Gastroesophageal sphincter (tissue), 4 donors: ENCODE measurements at places on chromosomes 11 and 22. TPM values are rescaled to one million over a fixed set of nuclear protein-coding genes. Genes with fewer than 3 reads are reported as not detected.

LRRC10B gene
- total RNA-seq, result 1.2 TPM

LUZP2 gene
- 0.17 TPM for total RNA-seq

DNA sequence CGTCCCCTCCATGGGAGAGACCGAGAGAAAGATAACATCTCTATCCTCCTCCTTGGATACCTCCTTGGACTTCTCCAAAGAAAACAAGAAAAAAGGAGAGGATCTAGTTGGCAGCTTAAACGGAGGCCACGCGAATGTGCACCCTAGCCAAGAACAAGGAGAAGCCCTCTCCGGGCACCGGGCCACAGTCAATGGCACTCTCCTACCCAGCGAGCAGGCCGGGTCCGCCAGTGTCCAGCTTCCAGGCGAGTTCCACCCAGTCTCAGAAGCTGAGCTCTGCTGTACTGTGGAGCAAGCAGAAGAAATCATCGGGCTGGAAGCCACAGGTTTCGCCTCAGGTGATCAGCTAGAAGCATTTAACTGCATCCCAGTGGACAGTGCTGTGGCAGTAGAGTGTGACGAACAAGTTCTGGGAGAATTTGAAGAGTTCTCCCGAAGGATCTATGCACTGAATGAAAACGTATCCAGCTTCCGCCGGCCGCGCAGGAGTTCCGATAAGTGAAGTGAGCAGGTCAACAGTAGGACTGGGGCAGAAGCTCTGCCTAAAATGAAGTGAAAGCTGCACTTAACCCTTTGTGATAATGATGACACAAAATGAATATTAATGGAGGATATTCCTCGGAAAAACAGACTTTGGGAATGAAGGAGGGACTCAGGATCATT, 65.3 kb downstream of the WNT11 start:
- H3K36me3 ChIP-seq, result no peaks in the 10 kb centered on the region
- H3K4me1 ChIP-seq, result no peaks in the 10 kb centered on the region
- H3K27me3 ChIP-seq, result no peaks in the 10 kb centered on the region
- no peak overlapping the region for H3K27ac ChIP-seq

DNA sequence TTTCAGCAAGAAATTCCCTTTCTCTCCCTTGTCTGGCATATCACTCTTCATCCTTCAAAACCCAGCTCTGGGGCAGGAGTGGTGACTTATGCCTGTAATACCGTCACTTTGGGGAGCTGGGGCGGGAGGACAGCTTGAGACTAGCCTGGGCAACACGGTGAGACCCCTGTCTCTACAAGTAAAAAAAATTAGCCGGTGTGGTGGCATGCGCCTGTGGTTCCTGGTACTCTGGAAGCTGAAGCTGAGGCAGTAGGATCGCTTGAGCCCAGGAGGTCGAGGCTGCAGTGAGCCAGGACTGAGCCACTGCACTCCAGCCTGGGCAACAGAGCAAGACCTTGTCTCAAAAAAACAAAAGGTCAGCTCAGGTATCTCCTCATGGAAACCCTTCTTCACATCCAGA, 1.4 kb upstream of the RCE1 start:
- H3K27me3 ChIP-seq, result no peaks in the 10 kb centered on the region
- peak overlapping the region; percentile 93 for H3K4me3 ChIP-seq
- no peak for ATAC-seq
- peaks cover 20% of the 10 kb centered on the region for H3K4me1 ChIP-seq
- H3K36me3 ChIP-seq, result peaks cover 41% of the 10 kb centered on the region

DNA sequence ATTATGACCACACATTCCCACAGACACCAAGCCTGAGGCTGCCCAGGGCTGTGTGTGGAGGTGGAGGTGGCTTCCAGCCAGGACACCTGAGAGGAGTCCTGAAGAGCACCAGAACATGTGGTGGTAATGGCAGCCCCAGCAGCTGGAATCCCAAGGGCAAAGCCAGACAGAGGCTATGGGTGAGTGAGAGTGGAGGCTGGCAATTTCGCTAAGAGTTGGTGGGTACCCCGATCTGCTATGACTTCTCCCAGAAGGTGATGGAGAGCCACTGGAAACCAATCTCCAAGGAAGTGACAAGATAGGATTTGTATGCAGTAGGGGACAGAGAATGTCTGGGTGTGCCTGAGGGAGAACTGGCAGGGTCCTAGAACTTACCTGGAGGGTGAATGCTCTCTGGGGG, 69.3 kb upstream of the CLTCL1 start:
- no peak for ATAC-seq
- H3K4me3 ChIP-seq, result no peak overlapping the region
- peaks cover 100% of the 10 kb centered on the region for H3K36me3 ChIP-seq
- H3K4me1 ChIP-seq, result no peaks in the 10 kb centered on the region
- H3K27ac ChIP-seq, result no peak overlapping the region

DNA sequence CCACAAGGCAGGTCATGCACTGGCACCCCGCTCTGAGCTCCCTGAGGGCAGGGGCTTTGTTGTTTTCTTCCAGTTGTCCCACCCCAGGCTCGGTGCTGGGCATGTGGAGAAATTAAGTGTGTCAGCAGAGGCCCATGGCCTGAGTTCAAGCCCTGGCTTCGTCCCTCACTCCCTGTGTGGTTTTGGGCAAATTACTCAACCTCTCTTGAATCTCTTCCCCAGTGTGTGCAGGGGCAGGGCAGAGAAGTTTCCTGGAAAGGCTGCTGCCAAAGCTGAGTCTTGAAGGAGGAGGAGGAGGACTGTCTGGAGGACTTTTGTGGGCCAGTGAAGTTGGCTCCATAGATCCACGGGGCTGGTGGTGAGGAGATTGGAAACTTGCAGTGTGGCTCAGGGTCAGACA, 138.1 kb upstream of the E2F8 start:
- ATAC-seq, result no peak
- H3K36me3 ChIP-seq, result no peaks in the 10 kb centered on the region
- no peak overlapping the region for H3K4me3 ChIP-seq
- H3K4me1 ChIP-seq, result no peaks in the 10 kb centered on the region
- no peak overlapping the region for H3K27ac ChIP-seq

- H3K27ac ChIP-seq, result no peak overlapping the region
- no peak overlapping the region for H3K4me3 ChIP-seq
- H3K4me1 ChIP-seq, result no peaks in the 10 kb centered on the region
- ATAC-seq, result no peak
- peaks cover 6% of the 10 kb centered on the region for H3K27me3 ChIP-seq
Observed at GRCh38 chr22:47918276-47918921, 1155.9 kb downstream of the TBC1D22A start.

DNA sequence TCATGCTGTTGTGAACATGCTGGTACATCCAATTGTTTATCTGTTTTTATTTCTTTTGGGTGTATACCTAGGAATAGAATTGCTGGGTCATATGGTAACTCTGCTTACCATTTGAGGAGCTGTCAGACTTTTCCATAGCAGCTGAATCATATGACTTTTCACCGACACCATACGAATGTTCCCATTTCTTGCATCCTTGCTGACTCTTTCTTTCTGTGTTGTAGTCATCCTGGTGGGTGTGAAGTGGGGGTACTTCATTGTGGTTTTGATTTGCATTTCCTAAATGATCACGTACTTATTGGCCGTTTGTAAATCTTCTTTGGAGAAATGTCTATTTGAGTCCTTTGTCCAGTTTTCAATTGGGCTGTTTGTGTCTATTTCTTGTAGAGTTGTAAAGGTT, 26.5 kb downstream of the ATXN10 start:
- H3K4me3 ChIP-seq, result no peak overlapping the region
- peaks cover 81% of the 10 kb centered on the region for H3K36me3 ChIP-seq
- H3K27ac ChIP-seq, result no peak overlapping the region
- no peaks in the 10 kb centered on the region for H3K4me1 ChIP-seq
- no peaks in the 10 kb centered on the region for H3K27me3 ChIP-seq

- no peak overlapping the region for H3K4me3 ChIP-seq
- H3K27me3 ChIP-seq, result no peaks in the 10 kb centered on the region
- no peaks in the 10 kb centered on the region for H3K36me3 ChIP-seq
Observed at GRCh38 chr11:85164743-85165142, 462.4 kb downstream of the DLG2 start.

GRCh38 chr22:37734964-37735451, 38.2 kb downstream of the TRIOBP start:
- H3K36me3 ChIP-seq, result no peaks in the 10 kb centered on the region
- H3K4me3 ChIP-seq, result no peak overlapping the region
- peak overlapping the region; percentile 9 for H3K27ac ChIP-seq
- ATAC-seq, result peak; percentile 29
- no peaks in the 10 kb centered on the region for H3K27me3 ChIP-seq

DNA sequence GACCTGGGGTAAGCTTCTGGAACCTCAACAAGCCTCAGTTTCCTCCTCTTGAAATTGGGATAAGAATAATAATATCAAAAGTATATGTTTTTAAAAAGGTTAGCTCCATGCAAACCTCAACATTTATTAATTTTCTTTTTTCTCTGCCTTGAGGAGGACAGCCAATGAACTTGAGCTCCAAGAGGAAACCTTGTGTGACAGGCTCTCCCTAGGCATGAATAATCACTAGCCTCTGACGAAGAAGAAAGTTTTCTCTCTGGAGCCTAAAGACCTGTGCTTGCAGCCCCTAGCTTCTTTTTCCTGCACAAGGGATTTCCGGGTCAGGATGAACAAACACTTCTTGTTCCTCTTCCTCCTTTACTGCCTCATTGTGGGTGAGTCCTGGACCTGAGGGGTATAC, at the start of gene PATE3:
Gene PATE3 (plus strand): TSS at position 301 of the 400 bp plus-strand sequence. CDS start 25 bp downstream, at position 326.
- ATAC-seq, result no peak
- H3K27ac ChIP-seq, result no peak within 1 kb of the TSS
- no peak within 1 kb of the TSS for H3K4me3 ChIP-seq
- no peaks in the 10 kb centered on the region for H3K4me1 ChIP-seq
- no peaks in the 10 kb centered on the region for H3K36me3 ChIP-seq
- no peaks in the 10 kb centered on the region for H3K27me3 ChIP-seq

- H3K4me3 ChIP-seq, result no peak overlapping the region
- H3K36me3 ChIP-seq, result no peaks in the 10 kb centered on the region
- peaks cover 98% of the 10 kb centered on the region for H3K4me1 ChIP-seq
Observed at GRCh38 chr11:44861849-44862557, 88.7 kb downstream of the TP53I11 start.

CLCF1 gene
- 9.8 TPM for total RNA-seq

KDM4D gene
- 0.81 TPM for total RNA-seq

OR51E2 gene
- total RNA-seq, result 0.67 TPM

LBHD1 gene
- 1.2 TPM for total RNA-seq

DNA sequence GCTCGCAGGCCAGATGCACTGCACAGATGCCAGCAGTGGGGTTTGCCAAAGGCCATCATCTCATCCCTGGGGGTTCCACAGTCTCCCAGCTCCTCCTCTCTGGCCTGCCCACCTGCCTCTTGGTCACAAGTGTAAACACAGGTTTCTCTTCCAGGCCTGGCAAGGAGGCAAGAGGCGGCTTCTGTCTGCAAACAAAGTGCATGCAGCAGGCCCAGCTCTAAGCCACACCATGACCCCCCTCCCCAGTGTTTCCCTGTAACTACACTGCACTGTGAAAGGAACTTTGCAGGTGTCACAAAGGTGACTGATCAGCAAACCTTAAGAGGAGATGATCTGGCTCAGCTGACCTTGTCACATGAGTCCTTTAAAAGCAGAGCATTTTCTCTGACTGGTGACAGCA, 26.2 kb upstream of the SHISAL1 start:
- no peaks in the 10 kb centered on the region for H3K36me3 ChIP-seq
- peaks cover 1% of the 10 kb centered on the region for H3K27me3 ChIP-seq
- peaks cover 10% of the 10 kb centered on the region for H3K4me1 ChIP-seq
- no peak for ATAC-seq

DNA sequence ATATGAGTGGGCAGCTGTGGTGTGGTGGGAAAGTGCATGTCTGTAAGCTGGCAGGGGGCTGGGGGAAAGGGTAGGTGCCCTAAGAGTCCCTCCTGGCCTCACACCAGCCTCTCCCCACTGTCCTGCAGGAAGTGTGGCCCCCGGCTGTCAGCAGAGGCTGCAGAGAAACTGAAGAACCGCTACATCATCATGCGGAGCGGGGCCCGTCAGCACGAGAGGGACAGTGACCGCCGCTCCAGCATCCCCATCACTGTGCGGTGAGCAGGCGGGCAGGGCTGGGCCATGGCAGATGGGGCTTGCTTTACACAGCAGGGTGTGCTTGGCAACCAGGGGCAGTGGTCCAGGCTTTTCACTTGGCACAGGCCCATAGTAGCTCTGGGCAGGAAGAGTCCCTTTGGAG, 19.8 kb downstream of the MCM5 start:
- no peak overlapping the region for H3K27ac ChIP-seq
- H3K36me3 ChIP-seq, result peaks cover 100% of the 10 kb centered on the region
- H3K27me3 ChIP-seq, result no peaks in the 10 kb centered on the region
- ATAC-seq, result no peak
- H3K4me1 ChIP-seq, result no peaks in the 10 kb centered on the region

DNA sequence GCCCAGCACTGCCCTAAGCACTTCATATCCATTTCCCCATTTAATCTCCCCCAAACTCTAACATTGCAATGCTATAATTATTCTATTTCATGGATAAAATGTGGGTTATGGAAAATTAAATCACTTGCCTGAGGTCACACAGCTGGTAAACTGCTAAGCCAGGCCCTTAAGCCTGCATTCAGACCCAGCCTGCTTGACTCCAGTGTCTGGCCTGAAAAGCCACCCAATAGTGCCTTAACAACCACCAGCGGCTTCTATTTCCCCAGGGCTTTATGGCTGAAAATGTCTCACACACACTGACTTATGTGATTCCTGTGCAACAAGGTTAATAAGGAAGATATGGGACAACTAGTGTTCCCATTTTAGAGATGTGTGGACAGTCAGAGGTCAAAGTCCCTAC, 178.5 kb upstream of the SNX19 start:
- no peaks in the 10 kb centered on the region for H3K4me1 ChIP-seq
- H3K36me3 ChIP-seq, result no peaks in the 10 kb centered on the region
- no peak for ATAC-seq
- H3K27me3 ChIP-seq, result peaks cover 11% of the 10 kb centered on the region
